ENCODE measurements at places on chromosomes 6 and 20. TPM values are rescaled to one million over a fixed set of nuclear protein-coding genes. Genes with fewer than 3 reads are reported as not detected.

GRCh38 chr6:121879149-121879548, 443.7 kb downstream of the GJA1 start:
- H3K36me3 ChIP-seq, result no peaks in the 10 kb centered on the region
- no peak overlapping the region for H3K27ac ChIP-seq
- no peak overlapping the region for H3K4me3 ChIP-seq
- no peaks in the 10 kb centered on the region for H3K27me3 ChIP-seq
- DNase-seq, result no peak
- H3K4me1 ChIP-seq, result no peaks in the 10 kb centered on the region

GRCh38 chr20:47070176-47070575, 175.5 kb downstream of the EYA2 start:
- no peak overlapping the region for H3K27ac ChIP-seq
- H3K27me3 ChIP-seq, result no peaks in the 10 kb centered on the region
- H3K4me1 ChIP-seq, result no peaks in the 10 kb centered on the region

- no peaks in the 10 kb centered on the region for H3K36me3 ChIP-seq
- H3K27ac ChIP-seq, result no peak overlapping the region
- no peaks in the 10 kb centered on the region for H3K27me3 ChIP-seq
- H3K4me1 ChIP-seq, result no peaks in the 10 kb centered on the region
- no peak overlapping the region for H3K4me3 ChIP-seq
- no peak for DNase-seq
Measured at GRCh38 chr6:114280239-114280982, 62.4 kb downstream of the HS3ST5 start.

SNRPB2 gene
- 89.0 TPM for total RNA-seq

- DNase-seq, result no peak
- no peaks in the 10 kb centered on the region for H3K27me3 ChIP-seq
- peaks cover 5% of the 10 kb centered on the region for H3K36me3 ChIP-seq
- peak overlapping the region; percentile 97 for H3K27ac ChIP-seq
Measured at GRCh38 chr20:5118220-5119142, 1.3 kb downstream of the PCNA start.

GRCh38 chr6:108987156-108987555, 107.5 kb downstream of the SESN1 start:
- H3K27me3 ChIP-seq, result no peaks in the 10 kb centered on the region
- H3K4me3 ChIP-seq, result no peak overlapping the region
- peaks cover 17% of the 10 kb centered on the region for H3K36me3 ChIP-seq
- H3K27ac ChIP-seq, result no peak overlapping the region
- no peaks in the 10 kb centered on the region for H3K4me1 ChIP-seq

GRCh38 chr20:21698494-21699215, 6.8 kb upstream of the PAX1 start:
- H3K36me3 ChIP-seq, result no peaks in the 10 kb centered on the region
- H3K27ac ChIP-seq, result no peak overlapping the region
- no peak for DNase-seq
- H3K4me3 ChIP-seq, result no peak overlapping the region
- peaks cover 94% of the 10 kb centered on the region for H3K27me3 ChIP-seq

SERPINB1 gene
- 17.0 TPM for total RNA-seq

DNA sequence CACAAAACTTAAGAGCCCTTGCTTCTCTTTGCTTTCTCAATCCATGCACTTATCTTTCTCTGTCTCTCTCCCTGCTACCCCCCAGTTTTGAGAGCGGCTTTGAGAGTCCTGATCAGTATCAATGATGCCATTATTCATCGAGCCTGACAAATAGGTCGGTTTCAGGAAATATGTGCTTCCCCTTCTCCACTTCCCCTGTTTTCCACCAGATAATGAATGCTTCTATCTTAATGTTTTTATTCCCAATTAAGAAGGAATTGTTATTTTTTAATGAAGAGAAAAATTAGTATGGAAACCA, 117.7 kb downstream of the KIF13A start:
- no peak overlapping the region for H3K27ac ChIP-seq
- no peak for DNase-seq
- no peak overlapping the region for H3K4me3 ChIP-seq
- H3K36me3 ChIP-seq, result no peaks in the 10 kb centered on the region
- peaks cover 3% of the 10 kb centered on the region for H3K4me1 ChIP-seq
- H3K27me3 ChIP-seq, result no peaks in the 10 kb centered on the region

GRCh38 chr20:61864481-61864880, 201.2 kb downstream of the TAF4 start:
- peaks cover 12% of the 10 kb centered on the region for H3K4me1 ChIP-seq
- no peak overlapping the region for H3K4me3 ChIP-seq
- no peak overlapping the region for H3K27ac ChIP-seq

DNA sequence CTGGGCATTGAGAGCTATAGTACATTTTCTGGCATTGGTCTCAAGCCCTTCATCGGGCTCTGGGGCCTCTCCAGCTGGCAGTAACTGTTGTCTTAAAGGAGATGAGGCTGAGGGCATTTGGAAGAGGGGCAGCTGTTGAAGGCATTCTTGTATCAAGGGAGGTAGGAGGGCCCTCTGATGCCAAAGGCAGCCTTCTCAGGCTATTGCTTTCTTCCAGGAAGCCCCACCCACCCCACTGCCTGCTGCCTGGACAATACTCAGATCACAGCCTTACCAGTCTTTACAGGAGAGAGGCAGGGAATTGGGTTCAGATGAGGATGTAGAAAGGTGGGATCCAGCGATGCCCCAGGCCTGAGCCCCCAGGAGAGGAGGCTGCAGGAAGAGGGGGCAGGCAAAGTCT, 46.0 kb downstream of the CPXM1 start:
- H3K4me1 ChIP-seq, result peaks cover 25% of the 10 kb centered on the region
- no peak for DNase-seq
- H3K27ac ChIP-seq, result no peak overlapping the region
